Pons (tissue), 1 donor: ENCODE measurements at places on chromosomes 11 and 22.

DNA sequence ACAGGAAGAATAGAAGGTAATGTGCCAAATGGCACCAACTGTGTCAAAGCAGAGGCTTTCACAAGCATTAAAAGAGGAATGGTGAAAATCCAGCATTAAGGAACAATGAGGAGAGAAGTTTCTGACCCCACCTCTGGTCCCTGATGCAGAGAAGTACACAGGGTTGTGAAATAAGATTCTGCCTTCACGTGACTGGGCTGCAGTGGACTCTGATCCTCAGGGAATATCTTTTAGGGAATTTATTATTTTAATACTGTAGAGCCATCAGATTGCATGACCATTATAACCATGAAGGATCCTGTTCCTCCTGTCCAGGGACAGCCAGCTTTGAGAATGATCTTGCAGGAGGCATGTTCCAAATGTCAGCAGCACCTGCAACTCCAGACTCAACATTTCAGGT is 74.4 kb upstream of the FAR1 start:
- no peak for DNase-seq

DNA sequence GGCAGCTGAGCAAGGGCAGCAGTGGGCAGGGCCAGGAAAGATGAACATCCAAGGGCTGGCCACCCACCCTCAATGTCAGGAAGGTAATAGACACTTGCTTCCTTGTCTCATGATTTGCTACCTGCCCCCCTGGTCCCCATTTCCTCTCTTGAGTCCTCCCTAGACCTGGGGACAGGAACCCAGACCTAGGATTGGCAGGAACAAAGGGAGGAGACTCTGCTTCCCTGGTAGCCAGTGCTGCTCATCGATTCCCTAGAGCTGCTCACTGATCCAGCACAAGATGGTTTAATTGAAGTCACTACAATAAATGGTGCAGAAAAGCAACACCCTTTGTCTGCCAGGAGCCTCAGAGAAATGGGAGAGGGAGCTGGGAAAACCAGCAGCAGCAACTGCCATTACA is 67.8 kb upstream of the CHST1 start:
- DNase-seq, result no peak

DNA sequence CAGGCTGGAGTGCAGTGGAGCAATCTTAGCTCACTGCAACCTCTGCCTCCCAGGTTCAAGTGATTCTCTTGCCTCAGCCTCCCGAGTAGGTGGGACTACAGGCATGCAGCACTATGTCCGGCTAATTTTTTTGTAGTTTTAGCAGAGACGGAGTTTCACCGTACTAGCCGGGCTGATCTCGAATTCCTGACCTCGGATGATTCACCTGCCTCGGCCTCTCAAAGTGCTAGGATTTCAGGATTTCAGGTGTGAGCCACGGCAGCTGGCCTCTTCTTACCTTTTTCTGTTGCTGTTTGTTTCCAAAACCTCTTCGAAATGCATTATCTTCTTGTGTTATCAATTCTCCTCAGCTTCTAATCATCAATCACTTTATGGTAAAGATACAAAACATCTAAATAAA is 22.1 kb upstream of the TMEM135 start:
- no peak for DNase-seq

DNA sequence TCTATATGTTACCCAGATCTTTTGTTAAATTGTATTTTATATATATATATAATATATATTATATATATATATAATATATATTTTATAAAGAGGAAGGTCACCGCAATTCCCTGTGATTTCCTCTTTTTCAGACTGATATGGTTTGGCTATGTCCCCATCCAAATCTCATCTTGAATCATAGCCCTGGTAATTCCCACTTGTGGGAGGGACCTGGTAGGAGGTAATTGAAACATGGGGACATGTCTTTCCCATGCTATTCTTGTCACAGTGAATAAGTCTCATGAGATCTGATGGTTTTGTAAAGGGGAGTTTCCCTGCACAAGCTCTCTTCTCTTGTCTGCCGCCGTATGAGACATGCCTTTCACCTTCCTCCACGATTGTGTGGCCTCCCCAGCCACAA is 157.6 kb downstream of the RAB38 start:
- no peak for DNase-seq

- DNase-seq, result peak; percentile 74
Observed at GRCh38 chr11:28529540-28530410, 421.6 kb downstream of the METTL15 start.

DNA sequence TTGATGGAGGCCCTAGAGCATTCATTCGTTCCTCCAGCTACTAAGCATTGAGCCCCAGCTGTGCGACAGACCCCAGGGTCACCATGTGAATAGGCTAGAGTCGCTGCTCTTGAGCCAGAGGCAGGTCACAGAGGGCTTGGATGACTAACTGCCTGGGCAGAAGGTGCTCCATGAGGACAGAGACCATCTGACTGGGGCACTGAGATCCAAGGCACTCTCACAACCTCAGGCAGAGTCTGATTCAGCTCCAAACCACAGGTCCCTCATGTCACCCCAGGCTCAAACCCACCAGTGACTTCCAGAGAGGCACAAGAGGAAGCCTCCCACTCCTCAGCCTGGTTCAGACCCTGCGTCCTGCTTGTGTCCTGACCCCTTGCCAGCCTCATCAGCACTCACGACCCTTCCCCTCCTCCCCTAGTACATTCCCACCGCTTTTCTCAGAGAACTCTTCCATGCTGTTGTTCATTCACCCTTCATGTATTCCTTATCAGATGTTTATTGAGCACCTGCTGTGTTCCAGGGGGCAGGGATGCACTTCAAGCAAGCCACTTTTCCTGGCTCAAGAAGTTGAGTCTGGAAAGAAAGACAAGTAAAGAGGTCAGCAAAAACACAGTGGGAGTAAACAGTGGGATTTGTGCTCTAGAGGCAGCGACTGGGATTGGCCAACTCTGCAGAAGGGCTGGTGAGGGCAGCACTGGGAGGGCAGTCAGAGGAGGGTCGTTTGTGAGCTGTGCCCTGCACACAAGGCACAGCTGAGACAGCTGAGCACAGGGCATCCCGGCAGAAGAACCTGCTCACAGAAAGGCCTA is 9.3 kb downstream of the OAF start:
- DNase-seq, result no peak
